ENCODE measurements at places on chromosomes 5 and 9.

DNA sequence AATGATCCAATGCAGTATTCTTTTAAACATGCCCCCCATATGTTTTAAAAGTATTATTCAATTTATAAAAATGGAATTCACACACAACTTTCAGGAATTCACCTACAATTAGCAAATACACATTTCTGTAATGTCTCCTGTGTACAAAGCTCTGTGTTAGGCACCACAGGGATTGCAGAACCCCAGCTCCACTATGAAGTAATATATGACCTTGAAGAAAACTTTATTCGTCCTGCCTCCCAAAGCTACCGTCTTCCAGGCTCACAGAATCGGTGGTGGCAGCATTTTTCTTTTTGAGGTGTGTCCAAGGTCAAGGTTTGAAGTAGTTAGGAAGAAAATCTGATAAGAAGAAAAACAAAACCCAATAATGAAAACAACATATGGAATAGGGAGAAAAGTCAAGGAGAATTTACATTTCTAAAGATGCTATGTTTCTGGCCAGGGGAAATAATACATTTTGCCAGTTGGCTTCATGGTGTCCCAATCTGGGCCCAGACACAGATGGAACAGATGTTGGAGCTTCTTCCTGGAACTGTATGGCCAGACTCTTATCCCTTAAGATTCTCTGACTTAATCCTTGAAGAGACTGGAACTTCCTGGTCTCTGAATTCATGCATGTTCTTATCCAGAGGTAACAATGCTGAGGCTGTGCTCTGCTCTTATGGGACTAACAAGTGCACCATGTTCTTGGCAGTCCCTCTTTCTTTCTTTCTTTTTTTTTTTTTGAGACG lies 22.0 kb upstream of the LVRN start:
- DNase-seq, result no peak

DNA sequence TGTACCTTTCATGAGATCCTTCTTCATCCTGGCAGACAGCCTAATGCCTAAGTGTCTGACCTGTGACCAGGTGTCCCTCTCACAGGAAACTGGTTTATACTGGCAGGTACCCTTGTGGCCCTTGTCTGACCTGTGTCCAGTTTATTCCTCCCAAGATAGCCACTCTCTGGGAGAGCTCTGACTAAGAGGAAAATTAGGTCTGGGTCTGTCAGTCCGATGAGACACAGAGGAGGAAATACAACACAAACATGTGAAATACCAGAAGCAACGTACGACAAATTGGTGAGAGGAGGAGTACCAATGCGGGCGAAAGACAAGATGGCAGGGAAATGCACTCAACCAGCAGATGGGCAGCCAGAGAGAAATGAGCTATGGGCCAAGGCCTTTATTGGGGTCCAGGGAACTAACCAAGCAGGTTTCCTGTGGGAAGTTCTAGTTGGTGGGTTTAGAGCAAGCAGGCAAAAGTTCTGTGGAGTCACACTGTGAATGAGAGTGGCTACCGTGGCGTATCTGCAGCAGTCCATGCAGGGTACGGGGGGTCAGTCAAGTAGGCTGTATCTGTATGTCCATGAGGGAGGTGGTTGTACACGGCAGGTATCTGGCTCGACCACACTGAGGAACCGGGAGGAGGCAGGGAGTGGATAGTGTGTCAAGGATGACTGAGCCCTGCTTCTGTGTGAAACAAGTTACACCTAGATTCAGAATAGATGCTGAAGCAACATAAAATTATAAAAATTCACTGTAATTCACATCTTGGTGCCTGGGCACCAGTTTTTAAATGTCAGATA lies 109.0 kb downstream of the MLLT3 start:
- no peak for DNase-seq

GRCh38 chr5:162474239-162474638 lies 406.7 kb downstream of the GABRG2 start:
- DNase-seq, result no peak

DNA sequence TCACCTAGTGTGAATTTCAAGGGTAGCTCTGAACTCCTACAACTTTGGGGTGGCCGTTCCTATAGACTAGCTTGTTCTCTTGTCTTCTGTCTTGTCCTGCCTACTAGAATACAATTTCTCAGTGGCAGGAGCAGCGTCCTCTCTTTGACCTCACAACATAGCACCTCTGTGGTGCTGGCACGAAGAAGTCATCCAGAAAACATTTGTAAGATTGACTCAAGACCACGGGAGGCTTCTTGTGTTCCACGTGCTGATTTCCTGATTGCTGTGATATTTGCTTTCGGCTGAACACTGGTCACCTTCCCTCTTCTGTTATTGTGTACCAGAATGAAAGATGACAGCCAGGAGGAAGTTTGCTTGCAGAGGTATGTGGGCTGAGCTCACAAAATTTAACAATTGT lies 27.0 kb downstream of the SLC1A1 start:
- no peak for DNase-seq

DNA sequence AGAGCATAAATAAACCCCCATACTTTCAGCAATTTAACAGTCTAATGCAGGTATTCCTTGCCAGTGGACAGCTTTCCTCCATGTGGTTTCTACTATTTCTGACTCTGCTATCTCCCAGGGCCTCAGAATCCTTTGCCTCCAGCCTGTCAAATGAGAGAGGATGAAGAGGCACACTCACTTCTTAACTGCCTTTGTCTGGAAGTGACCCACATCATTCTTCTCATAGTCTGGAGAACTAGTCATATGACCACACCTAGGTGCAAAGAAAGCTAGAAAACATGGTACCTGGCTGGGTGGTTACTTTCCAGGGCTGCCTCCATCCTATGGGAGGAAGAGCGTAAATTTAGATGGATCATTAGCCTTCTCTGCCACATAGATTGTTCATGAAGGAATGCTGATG lies 22.5 kb downstream of the PALM2AKAP2 start:
- no peak for DNase-seq

DNA sequence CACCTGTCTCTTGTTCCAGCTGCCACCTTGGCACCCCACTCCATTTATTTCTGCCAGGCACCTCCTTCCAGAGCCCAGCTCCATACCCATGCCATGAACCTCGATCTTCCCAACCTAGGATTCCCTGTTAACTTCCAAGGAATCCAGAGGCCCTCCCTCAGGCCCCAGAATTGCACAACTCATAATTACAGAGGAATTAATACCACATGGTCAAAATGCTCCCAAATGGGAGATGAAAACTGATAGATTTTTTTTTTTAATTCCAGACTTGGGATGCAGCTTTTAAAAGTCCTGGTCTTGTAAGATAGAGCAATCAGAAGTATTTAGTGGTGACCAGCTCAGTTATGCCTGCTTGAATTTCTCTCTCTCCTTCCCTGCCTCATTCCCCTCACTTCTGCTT lies 96.2 kb upstream of the CCDC112 start:
- DNase-seq, result no peak

GRCh38 chr9:128863647-128864046 lies 18.1 kb downstream of the KYAT1 start:
- peak; percentile 87 for DNase-seq

DNA sequence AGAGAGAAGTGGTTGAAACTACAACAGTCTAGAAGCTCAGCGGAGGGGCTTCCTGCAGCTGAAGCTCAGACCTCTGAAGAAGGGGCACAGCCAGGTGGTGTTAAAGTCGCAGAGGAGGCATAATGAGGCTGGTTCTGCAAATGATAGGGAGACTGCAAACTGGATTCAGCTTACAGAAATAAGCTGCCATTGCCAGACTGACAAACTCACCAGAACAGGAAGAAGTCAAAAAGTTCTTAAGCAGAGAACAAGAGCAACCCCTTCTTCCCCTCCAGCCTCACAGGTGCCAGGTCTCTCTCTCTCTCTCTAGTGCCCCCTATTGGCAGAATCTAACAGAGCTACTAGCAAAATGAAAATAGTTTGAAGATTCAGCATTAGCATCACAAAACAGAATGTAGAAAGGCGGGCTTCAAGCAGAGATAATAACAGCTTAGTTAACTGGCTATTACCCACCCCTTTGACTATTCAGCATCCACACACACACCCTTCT lies 76.7 kb downstream of the GRAMD2B start:
- DNase-seq, result peak; percentile 69

- peak; percentile 91 for DNase-seq
Observed at GRCh38 chr5:39948867-39949468, 524.2 kb upstream of the DAB2 start.

DNA sequence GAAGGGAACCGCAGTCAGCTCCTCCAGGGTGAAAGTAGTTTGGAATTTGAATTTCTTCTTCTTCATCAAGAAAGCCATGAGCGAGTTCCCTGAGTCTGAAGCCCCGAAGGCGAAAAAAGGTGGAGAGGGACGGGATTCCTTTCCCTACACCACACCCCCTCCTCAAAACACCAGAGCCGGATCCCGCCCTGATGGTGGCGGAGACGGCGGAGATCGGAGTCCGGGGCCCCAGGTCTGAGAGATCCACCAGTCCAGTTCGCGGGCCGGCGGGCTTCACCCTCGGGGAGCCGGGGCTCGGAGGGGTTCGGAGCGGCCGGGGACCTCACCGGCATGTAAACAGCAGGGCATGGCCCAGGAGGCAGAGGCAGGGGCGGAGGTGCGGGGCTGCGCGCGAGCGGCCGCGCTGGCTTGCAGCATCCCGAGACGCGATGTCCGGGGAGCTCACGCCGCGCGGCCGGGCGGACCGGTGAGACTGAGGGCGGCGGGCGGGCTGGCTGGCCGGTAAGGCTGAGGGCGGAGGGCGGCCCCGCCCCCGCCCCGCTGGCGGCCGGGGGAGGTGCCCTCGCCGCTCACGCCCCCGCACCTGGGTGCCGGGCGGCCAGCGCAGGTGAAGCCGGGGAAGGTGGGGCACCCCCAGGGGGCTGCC lies 606 bp downstream of the EEIG1 start:
- peak; percentile 25 for DNase-seq

GRCh38 chr9:21579247-21579671 lies 97.1 kb upstream of the IFNE start:
- DNase-seq, result no peak

- DNase-seq, result peak; percentile 23
Observed at GRCh38 chr9:110995420-110996340, 42.6 kb downstream of the LPAR1 start.

GRCh38 chr5:38424148-38425060 lies 132.0 kb downstream of the LIFR start:
- DNase-seq, result no peak

DNA sequence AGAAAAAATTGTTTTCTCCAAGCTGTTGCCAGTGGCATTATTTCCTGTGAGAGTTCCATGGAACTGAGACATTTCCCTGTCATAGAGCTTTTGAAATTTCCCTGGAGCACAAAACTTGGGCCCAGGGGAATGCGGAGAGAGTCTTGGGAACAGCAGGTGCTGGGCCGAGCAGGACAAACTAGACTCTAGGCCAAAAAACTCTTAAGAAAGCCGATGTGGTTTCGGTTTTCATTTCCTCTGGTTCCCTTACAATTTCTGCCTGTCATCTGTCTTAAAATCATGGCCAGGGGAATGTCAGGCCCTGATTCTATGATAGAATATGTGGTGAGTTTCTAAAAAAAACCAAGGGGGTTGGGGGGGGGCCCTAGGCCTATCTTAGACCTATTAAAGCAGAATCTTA lies 4.6 kb downstream of the SLC35A4 start:
- DNase-seq, result no peak

- DNase-seq, result no peak
Observed at GRCh38 chr9:116594547-116594946, 92.6 kb upstream of the TRIM32 start.

- DNase-seq, result no peak
Observed at GRCh38 chr5:141077826-141078225, 16.6 kb upstream of the PCDHB2 start.

GRCh38 chr5:124842725-124843595 lies 96.5 kb upstream of the ZNF608 start:
- no peak for DNase-seq

GRCh38 chr9:99140685-99141314 lies 35.9 kb downstream of the TGFBR1 start:
- peak; percentile 81 for DNase-seq

DNA sequence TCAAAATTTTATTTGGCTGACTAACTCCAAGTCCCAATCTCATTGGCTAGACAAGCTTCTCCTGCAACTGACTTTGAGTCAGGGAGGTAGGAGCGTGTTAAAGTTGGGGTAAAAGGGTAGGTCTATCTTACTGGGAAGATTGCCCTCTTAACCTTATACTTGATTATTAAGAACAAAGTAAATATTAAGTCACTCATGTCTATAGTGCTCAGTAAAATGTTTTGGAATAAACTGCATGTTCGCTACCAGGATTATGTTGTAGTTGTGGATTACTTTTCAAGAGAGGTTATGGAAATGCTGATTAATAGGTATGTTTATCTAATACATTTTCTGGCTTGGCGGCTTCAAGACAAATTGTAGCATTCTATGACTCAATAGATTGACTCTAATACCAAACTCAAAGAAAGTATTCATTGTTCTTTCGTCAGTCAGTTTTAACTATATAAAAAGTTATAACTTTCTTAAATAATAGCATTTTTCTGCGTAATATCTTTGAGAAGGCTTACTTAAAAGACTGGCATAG lies 539.1 kb downstream of the PSAT1 start:
- DNase-seq, result no peak

- DNase-seq, result no peak
Observed at GRCh38 chr9:124810663-124811355, 33.9 kb downstream of the OLFML2A start.

DNA sequence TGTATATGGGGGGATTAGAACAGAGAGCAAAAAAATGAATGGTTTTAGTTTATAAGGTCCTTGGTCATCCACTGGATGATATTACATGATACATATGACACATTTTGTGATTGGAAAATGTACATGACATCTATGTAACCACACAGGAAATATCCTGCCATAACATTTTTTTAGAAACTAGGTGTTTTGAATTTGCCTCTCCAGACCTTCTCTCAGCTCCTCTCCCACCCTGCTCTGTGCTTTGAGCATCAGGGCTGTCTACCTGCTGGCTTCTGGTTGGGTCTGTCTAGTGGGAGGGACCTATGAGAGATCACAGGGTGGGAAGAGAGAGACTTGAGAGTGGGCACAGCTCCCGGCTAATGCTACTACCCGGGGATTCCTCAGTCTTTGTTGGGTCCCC lies 24.4 kb downstream of the AKNA start:
- DNase-seq, result no peak

- no peak for DNase-seq
Observed at GRCh38 chr9:138025417-138025816, 147.8 kb downstream of the CACNA1B start.

GRCh38 chr5:35741126-35741716 lies 115.5 kb upstream of the IL7R start:
- no peak for DNase-seq

Data from hematopoietic multipotent progenitor cell treated with erythropoietin and hydrocortisone succinate and interleukin-3 and kit ligand, for 6 days (in vitro differentiated cells).